Lower leg skin (tissue), 4 donors: ENCODE measurements at places on chromosomes 3 and 15.

GRCh38 chr15:71761649-71762048 is 48.7 kb upstream of the NR2E3 start:
- DNase-seq: no peak

DNA sequence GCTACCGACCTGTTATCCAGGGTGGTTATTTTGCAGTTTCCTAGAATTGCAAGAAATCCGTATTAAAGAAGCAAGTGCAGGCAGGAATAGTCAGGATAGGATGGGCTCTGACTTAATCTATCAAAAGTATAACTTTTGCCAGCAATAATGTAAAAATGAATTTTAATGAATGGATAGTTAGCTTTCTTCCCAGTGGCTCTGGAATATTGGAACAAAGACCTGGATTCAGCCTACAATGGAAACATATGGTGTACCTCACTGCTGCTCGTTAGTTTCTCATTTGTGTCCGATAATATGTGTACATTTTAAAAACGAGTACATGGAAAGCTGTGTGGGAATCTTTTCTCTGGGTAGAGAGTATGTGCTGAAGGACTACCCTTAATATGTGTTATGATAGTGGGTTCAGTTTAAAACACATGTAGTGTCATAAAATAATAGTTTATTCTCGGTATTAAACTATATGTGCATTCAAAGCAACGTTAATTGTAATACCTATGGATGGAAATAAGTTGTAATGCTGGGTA is 805 bp downstream of the SERPINI1 start:
- DNase-seq: no peak

DNA sequence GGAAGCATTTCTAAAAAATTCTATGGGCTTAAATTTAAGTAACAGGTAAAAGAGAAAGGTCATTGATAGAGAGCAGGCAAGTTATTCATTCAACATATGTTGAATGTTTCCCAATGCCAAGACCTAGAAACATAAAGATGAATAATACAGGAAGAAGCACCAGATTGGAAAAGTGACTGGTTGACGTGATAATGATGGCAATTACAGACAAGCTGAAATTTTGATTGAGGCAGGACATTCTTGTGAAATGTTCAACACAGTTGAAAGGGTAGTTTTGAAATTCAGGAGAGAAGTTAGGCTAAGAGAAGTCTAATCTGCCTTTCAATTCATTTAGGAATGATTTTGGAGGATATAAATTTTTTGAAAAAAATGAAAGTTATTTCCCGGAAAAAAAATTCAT is 536.3 kb upstream of the NAALADL2 start:
- no peak for DNase-seq

DNA sequence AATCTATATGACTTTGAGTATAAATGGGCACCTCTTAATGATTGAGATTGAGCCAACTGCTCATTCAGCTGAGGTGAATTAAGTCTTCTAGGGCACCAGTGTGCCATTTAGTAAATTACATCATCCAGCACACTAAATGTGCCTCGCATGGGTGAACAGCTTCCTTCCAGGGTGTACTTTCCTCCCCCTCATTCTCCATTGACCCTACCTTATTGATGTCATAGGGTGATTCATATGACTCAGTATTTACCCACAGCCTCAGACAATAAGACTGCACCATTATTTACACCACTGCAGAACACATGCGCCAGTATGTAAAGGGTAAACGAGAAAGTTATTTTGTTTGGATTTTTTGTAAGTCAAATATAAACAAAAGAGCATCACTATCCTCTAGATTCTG is 185.2 kb upstream of the ARL6 start:
- DNase-seq: no peak

- no peak for DNase-seq
These were observed 131.1 kb downstream of the ADAMTSL3 start for GRCh38 chr15:83784975-83785374.

DNA sequence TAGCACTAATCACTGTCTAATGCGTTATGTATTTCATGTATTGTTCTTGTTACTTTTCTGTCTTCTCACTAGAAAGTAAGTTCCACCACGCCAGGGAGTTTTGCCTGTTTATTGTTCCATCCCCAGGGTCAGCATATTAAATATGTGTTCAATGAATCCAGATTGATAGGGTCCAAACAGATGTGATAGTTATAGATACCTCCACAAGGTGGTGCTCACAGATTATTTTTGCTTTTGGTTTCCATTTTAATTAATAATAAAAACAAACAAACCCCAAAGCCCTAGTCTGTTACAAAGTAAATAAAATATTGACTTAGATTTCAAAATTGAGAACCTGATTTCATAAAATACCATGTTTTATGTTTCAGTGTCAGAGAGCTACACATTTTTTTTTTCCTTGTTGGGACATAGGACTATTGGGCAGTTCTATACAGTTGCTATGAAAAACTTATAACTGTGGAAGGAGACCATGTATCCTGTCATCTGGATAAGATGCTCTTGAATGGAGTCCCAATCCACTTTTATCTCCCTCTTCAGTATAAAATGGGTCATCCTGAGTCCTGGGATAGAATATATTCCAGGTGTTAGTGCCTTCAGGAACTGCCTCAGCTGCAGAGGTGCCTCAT is 12.4 kb downstream of the OTOL1 start:
- no peak for DNase-seq

- DNase-seq: no peak
These were observed 8.5 kb downstream of the KLHL18 start for GRCh38 chr3:47291158-47291753.

- DNase-seq: no peak
These were observed 222.4 kb downstream of the OXSM start for GRCh38 chr3:26012241-26012745.

GRCh38 chr15:83300826-83301225 is 16.4 kb upstream of the BNC1 start:
- DNase-seq: no peak

DNA sequence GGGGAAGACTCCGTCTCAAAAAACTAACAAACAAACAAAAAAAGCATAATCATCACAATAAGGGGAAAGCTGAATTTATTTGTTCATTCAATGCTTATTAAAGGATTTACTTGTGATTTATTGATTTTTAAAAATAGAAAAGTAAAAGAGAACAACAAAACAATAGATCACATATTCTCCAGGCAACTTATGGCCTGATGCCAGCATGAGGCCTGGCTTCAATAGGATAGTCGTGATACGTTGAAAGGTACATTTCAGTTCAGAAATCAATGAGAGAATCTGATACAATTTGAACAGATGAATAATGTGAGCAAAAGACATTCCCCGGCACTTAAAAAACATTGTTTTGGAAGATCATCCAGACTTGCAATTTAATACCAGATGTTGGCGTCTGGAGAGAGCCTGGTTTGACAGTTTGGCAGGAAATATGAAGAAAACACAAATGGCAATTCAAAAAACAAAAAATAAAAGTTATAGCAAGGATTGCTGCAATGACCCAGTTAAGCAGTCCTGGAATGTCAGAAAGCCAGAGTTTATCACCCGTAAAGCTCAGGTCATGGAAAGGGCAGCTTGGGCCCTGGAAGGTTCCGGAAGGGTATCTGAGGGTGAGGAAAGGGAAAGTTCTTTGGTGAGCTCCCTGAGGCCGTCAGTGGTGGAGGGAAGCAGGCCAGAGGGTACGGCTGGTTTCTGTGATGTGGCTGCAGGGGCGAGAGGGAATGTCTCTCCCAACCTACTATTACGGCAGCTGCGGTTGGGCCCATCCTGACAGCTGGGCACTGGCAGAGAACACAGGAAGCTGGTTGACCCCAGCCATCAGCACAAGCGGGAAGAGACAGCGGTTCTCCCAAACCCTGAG is 230.2 kb upstream of the HES1 start:
- DNase-seq: no peak

- DNase-seq: no peak
These were observed 164.5 kb downstream of the SLCO3A1 start for GRCh38 chr15:92017882-92018534.

GRCh38 chr3:69690-70089 is 126.9 kb upstream of the CHL1 start:
- no peak for DNase-seq

DNA sequence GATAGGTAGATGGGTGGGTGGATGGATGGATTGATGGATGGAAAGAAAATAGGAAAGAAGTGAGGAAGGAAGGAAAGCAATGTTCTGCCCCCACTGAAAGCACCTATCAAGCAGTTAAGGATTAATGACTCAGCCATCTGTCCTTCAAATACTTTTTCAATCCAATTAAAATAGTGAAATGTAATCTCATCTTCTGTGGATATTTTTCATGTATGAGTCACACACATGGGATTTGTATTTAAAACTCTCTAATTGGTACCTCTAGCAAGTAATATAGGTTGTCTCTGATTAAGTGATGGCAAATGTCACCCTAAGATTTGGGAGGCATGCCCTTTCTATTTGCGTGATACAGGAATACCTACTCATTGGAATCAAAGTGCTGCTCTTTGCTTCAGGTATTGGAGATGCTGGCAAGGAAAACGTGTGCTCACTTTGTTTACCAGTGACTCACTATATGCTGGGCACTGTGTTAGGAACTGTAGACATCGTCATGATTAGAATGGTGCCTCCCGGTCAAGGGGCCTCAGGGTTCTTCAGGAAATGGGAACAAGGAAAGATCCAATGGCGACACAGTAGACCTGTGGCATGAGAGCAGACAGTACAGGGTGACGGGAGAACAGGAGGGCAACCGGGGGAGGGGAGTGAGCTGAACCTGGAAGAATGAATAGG is 230.1 kb downstream of the CLSTN2 start:
- DNase-seq: no peak

- no peak for DNase-seq
These were observed 123.4 kb upstream of the MB21D2 start for GRCh38 chr3:193040836-193041672.

DNA sequence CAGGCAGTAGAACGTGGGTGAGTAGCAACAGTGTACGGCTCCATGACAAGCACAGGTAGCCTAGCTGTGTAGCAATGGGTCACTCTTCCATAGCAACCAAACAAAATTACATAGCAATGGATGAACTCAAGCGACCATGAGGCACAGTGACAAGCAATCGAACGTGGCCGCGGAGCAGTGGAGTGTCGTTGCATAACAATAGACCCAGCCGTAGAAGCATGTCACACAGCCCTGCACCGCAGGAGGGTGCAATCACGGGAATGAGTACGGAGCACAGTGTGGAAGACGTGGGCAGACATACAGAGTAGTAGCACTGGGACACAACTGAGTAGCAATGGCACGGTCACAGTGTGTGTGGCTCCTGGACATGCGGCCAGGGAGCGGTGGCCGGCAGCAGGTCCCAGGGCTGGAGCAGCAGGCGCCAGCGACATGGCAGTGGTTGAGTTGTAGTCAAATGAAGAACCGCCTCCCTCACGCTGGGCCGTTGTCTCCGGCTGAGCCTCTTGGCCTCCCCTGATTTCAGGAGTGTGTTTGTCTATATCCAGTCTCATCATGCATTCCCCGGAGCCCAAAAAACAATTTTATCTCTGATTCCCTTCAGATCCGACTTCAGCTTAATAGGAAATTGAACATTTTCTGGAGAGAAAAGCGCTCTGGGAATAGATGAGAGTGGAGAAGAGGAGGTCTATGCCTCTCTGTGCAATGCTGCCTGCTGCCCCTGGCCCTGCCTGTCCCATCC is 64.1 kb downstream of the CCDC33 start:
- DNase-seq: no peak

DNA sequence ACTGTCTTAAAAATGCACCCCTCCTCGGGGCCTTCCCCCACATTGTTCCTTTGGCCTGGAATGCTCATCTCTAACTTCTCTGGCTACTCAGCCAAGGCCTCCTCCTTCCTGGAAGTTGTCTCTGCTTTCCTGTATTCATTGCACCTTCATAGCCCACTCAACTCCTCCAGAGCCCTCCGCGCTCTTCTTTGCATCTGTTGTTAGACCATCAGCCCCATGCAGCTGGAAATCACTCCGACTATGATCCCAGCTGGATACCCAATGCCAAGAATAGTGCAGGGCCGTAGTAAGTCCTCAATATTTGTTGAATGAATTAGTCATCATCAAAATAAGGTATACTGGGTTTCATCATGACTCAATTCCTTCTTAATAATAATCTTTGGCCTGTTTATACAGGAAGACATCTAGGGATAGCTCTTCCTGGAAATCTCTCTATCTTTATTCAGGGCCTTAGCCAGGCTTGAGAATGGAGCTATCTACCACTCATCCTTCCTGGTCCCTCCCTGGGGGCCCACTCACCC is 112.7 kb downstream of the SYNPR start:
- no peak for DNase-seq

- no peak for DNase-seq
These were observed 381.7 kb upstream of the ARPP21 start for GRCh38 chr3:35257641-35258040.

DNA sequence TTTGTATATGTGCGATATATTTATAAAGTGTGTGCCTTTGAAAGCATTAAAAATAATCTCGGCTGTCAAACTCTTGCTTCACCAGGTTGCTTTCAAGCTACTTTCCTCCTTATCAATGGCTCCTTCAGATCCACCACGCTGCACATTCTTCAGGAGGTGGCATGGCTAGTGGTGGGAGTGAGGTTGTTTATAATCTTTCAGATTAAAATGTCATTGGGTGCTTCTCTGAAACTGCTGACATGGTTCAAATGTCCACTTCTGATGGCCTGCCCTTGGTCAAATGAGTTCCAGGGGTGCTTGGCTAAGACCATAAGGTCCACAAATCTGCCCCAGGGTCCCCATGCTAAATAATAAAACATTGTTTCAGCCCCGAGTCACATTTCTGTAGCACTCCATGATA is 36.7 kb downstream of the ARHGAP31 start:
- no peak for DNase-seq

DNA sequence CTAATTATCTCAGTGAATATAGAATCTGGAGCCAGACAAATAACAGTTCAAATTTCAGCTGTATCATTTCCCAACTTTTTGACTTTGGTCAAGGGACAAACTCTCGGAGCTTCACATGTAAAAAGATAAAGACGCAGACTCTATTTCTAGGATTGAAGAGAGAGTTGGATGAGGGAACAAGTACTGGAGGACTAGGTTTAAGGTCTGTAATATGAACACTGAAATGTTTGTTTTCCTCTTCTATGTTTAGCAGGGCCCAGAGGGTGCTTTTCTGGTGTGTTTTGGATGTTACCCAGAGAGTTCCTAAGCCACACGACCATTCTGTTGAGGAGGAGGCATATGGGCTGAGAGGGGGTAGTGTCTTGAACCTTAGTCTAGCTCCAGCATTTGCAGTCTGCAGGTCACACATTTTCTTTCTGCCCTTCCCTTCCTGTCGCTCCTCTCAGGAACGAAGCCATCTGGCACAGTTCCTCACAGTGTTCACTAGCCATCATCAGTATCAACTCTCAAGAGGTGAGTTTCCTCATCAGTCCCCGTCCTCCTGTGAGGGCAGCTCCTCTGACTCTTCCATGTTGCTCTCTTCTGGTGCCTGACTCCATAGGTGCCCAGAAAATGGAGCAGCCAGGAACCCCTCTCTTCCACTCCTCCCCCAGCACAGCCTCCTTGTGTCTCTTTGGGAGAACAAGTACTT is 250.1 kb downstream of the SQOR start:
- no peak for DNase-seq

GRCh38 chr15:39434163-39434562 is 146.7 kb upstream of the THBS1 start:
- no peak for DNase-seq

DNA sequence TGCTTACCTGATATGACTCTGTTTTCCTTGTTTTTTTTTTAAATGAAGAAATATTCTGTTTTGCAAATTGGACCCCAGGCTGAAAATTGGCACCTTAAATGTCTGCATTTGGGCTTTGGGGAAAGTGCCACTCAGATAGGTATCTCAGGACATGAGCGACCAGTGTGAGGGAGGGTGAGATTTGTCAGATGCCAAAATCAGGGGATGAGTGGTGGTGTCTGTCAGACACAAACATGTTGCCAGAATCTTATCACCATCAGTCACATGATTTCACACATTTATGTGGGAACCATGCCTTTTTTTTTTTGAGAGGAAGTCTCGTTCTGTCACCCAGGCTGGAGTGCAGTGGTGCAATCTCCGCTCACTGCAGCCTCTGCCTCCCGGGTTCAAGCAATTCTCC is 75.6 kb upstream of the OSBPL11 start:
- DNase-seq: no peak
